Stimulated activated CD8-positive, alpha-beta memory T cell treated with anti-CD3 and anti-CD28 coated beads, Interleukin-15, amount 100 ng/mL, for 24 hours (primary cell): ENCODE measurements at places on chromosomes 4 and X.

DNA sequence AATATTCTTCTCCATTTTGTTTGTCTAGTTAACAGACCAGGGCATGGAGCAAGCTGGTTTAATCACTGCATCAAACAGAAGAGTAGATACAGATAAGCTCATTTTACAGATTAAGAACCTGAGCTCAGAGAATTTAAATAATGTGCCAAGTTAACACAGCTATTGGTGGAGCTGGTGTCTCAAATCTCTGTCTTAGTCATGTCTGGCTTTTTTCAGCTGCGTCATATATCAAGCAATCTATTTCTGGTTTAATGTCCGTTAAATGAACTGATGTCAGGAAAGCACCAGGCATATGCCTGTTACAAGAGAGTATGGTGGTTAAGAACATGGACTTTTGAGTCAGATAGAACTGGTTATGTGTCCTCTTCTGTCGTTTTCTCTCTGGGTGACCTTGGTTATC lies 79.8 kb upstream of the ADGRA3 start:
- DNase-seq: no peak

GRCh38 chr4:31085689-31086088 lies 365.5 kb downstream of the PCDH7 start:
- no peak for DNase-seq

DNA sequence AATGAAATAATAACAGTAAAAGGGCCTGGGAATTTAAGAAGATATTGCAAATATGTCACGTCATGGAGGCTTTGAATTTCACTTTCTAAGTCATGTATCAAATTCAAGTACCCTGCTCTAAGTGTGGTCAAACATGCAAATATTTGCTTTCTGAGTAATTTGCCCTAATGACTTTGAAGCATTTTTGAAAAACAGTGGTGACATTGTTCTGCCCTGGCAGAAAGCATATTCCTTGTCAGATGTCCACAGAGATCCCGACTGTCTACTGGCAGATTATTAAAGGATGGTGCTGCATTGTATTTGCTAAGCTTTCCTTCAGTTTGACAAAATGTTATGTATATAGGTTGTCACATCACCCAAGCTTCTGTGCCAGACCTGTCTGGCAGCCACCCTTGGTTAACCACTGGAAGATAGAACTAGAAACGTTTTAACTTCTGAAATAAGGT lies 92.5 kb downstream of the ANK2 start:
- DNase-seq: no peak

DNA sequence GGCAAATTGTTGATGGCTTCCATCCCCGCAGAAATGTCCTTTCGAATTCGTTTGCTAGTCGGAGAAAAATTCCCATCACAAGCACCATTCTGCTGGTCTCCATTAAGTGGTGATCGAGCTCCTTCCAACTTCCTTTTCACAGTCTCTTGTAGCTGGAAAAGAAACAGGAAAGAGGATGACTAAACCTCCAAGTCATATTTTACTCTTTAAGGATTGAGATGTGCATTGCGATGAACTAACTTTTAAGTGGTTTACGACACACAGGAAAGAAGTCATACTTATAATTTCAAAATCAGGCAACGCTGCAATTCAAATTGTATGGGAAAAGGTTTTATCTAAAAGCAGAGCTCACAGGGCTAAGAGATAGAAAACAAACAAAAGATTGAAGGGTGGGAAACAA lies 225.2 kb downstream of the MGST2 start:
- no peak for DNase-seq

- DNase-seq: no peak
Measured at GRCh38 chr4:57117491-57117890, 7.3 kb upstream of the IGFBP7 start.
